ENCODE measurements at places on chromosomes 2 and 18.
A peak's percentile ranks its signal among the peaks of the same experiment; 100 is the strongest.

GRCh38 chr2:140669911-140670310, 1460.9 kb downstream of the LRP1B start:
- no peak for DNase-seq

DNA sequence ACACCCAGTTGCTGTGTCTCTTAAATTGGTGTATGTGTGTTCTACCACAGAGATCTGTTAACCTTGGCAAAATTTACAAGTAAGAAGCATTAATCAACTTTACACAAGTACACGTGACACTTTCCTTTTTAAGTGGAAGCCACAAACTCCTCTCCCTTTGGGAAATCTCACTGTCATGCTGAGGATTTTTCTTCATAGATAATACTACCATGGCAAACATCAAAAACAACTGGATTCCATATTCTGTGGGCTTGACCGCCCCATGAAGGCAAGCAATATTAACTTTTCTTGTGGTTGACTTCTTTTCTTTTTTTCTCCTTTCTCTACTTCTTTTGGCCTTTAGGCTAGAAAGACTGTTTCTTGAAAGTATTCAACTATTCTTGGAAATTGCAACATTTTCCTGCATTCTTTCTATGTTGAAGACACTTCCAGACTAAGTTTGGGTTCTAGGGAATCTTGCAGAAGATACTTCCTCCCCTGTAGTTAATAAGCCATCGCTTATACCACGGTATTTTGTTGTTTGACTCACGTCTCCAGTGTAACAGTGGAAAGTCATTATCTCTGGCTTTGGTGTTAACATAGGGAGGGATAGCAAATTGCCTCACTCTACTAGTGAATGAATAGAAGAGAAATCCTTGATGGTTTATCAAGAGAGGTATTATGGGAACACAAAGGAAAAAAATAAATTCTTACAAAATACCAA, 79.5 kb downstream of the SLC8A1 start:
- no peak for DNase-seq

DNA sequence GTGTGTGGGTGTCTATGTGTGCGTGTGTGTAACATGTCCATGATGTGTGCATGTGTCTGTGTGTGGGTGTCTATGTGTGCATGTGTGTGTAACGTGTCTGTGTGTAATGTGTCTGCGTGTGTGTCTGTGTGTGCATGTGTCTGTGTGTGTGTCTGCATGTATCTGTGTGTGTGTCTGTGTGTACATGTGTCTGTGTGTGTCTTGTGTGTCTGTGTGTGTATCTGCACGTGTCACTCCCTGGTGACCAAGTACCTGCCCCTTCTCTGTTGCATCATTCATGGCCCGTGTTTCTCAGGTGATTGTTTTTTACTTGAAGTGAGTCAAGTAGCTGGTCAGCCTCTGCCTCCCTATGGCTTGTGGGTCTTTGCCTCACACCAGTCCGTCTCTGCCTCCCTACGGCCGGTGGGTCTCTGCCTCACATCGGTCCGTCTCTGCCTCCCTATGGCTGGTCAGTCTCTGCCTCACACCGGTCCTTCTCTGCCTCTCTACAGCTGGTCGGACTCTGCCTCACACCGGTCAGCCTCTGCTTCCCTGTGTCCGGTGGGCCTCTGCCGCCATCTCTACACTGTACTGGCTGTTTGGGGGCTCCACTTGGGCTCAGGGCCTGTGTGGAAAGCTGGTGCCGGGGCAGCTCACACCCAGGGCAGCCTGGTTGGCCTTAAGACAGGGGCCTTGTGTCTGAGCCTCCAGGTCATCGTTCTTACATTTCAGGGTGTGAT, 31.6 kb downstream of the KCNG2 start:
- DNase-seq: no peak

- DNase-seq: no peak
These were observed 62.1 kb downstream of the LBH start for GRCh38 chr2:30293303-30293921.

DNA sequence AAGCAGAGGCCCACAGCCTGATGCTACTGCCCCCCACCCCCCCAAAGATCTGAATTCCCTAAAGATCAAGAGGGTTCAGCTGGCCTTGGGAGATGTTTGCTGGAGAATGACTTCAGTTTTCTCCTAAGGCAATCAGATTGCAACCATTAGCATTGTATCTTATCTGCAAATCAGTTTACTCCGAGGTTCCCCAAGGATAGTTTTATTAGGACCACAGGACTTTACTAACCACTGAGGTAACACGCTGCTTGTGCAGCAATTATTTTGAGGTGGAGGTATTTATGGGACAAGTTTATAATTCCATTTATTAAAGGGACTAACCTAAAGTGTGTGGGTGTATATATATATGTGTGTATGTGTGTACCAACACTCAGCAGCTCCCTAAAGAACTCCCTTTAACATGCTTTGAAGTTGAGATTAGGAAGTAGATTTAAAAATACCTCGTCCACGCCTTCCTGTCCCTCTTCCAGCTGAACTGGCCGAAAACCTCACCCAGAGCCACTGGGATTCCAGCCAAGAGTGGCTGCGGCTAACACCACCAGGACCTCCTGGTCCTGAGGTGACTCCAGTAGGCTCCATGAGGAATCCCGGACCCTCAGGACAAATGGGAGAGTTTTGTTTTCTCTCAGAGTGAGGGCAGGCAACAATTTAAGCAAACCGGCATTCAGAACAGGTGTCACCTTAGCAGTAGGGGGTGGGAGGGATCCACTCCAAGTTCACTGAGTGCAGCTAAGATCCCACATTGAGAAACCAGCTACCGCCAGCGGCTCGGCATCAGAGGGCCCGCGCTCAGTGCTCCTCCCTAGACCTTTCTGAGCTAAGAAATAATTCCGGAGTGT, 3.0 kb upstream of the DLX1 start:
- peak; percentile 25 for DNase-seq

DNA sequence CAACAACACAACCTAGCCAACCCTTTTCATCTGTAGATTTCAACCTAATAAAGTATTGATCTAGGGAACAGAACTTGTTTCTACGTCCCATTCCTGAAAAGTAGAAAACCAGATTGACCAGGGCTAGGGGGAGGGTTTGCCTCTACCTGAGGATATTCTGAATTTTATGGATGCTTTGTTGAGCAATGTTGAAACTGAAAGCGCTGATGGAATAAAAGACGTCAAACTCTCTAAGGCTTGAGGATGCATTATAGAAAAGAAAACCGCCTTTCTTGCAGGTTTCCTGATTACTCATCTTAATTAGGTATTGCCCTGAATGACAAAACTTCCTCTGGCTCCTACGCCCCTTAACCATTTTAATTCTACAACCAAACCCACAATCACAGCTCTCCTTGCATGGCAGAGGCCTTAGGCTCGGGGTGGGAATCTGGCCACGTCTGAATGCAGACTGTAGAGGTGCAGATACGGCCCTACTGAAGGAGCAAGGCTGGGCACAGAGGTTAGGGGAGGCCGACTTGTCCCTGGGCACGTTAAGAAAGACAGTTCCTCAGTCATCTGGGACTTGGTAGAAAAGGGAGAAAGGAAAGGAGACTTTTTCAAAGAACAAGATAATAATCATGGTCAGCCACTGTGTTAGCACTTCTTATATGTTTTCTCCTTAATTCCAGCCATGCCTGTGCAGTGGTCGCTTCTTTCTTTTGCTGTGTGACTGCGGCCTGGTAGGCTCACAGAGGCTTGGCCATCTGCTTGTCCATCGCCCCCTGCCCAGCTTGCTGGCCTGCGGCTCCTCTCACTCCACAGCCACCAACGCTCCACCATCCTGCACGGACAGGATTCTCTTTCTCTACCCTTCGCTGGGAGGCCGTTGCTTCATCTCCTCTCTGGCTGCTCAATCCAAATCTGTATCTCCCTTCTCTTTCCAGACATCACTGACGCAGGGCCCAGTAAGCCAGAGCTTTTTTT, 209.5 kb downstream of the VAPA start:
- no peak for DNase-seq

DNA sequence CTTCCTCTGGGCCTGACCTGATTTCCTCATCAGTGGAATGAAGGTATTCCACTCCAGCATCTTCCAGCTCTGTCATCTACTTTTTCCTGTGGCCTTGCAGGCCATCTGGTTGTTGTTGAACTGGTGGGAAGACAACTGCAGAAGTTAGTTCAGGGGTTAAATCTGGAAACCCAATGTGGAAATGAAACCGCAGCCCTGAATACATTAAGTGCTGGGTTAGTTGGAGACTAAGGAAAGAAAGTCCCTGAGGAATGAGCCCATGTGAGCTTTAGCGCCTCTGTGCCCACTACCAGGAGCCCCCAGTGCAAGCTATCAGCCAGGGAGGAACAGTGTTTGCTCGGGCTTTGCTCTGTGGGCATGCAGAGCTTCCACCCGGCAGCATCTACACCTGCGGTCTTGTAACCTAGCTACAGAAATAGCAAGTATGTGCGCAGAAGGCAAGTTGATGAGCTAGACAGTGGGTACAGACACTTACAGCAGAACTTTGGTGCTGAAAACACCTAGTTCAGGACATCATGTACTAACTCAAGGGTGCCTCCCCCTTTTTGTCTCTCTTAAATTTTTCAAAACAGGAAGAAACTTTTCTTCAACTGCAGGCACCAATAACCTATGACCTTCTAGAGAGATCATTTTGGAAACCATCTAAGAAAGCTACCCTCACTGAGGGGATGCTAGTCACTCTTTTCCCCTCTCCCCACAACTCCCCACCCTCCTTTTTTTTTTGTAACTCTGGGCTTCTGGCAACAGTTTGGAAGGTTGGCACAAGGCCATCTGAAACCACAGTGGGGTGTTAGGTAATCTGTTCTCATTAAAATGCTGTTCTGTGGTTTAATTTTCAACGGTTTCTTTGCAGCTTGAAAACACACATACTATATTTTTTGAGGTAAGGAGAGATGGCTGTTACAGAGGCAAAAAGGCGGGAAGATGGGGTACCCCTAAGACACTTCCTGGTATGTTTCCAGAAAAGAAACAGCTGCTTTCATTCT, 18.3 kb upstream of the CXCR4 start:
- DNase-seq: no peak

DNA sequence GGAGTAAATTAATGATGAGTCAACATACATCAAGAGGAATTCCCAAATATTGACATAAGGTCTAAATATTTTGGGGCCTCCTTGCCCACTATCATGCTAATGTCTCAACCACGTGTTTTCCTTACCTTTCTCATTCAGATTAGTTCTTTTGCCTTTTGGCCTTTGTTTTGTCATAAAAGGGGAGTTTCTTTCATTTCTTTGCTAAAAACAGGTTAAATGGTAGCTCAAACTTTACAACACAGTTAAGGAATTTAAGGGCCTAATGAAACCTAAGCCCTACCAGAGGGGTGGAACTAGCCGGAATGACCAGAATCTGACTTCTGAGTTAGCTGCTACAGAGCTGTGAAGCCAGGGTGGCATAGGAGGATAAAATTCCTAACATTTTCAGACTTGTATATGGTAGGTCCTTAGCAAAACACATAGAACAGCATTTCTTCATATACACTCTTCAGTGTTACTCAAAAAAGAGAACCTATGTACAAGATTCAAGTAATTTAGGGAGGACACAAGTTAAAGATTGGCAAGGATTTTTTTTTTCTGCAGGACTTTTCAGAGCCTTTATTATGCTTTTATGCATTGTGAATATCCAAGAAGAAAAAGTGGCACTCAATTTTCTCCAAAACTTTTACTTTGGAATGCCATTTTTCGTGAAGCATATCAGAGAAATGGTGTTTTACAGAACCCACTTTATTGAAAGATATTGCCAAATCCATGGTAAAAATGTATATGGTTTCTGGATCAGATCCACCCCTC, 633.1 kb downstream of the ARHGAP15 start:
- no peak for DNase-seq

GRCh38 chr2:217989221-217989948, 13.4 kb downstream of the TNS1 start:
- no peak for DNase-seq

DNA sequence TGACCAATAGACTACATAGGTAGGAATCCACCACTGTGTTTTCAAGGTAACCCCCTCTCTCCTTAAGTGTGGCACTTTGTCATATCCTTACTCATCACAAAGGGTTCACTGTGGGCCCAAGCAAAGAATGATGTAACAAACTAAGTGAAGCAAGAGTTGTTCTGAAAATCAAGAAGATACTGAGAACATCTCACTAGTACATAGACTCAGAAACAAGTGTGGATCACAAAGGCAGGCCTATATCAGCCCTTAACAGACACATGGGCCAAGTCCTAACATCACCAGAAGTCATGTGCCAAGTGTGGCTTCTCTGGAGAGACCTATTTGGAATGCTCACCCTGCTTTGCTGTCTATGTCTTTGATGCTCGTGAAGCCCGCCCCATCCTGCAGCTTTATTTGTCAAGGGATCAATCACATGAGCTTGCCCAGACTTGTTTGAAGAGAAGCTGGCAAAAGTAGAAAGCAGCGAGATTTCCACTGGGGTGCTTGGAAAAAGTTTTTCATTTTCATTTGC, 131.2 kb upstream of the TTC39C start:
- no peak for DNase-seq

- DNase-seq: peak; percentile 76
These were observed 114.5 kb downstream of the INSIG2 start for GRCh38 chr2:118202707-118203303.

GRCh38 chr2:153990771-153991170, 119.0 kb downstream of the GALNT13 start:
- DNase-seq: no peak

DNA sequence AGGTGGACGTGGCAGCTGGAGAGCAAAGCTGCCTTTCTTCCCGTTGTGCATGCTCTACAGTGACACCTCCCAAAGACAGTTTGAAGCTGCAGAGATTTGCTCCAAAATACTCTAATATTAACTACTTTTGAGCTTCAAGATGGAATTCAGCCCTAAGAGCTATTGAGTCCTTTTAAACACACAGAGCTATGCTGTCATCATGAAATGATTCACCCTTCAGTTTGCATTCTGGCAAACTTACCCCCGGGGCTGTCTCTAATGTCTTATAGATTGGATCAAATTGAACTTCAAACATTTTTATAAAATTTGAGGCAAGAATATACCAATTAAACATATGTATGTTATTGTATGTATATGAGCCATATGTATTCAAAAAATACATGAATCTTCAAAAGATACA, 110.7 kb upstream of the EFEMP1 start:
- DNase-seq: no peak

- no peak for DNase-seq
These were observed 64.4 kb downstream of the ZNF516 start for GRCh38 chr18:76430636-76431035.

GRCh38 chr2:119476301-119477112, 44.9 kb downstream of the TMEM37 start:
- peak; percentile 83 for DNase-seq

DNA sequence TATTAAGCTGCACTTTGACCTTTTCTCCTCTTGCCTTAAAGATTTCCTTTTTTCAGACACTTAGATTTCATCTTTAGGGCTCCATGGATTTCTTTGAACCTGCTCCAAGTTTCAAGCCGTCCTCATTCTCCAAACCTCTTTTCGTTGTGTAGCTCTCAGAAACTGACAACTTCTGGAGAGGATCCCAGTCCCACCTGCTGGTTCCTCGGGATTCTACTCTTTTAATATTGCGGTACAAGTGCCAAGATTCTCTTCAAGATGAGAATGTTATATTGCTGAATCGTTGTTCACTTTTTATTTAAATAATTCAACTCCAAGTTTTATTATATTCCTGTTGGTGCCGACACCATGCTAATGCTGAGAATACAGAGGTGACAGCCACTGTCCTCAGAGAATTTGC, 141.1 kb downstream of the CDH20 start:
- DNase-seq: no peak

Data from neural progenitor cell (in vitro differentiated cells).